Fibroblast of skin of scalp (primary cell): ENCODE measurements at places on chromosomes 13 and 19.

GRCh38 chr19:45791744-45792469 is 738 bp downstream of the DMWD start:
- no peak for DNase-seq

- no peak for DNase-seq
Measured at GRCh38 chr19:424546-424945, 15.6 kb upstream of the C2CD4C start.

DNA sequence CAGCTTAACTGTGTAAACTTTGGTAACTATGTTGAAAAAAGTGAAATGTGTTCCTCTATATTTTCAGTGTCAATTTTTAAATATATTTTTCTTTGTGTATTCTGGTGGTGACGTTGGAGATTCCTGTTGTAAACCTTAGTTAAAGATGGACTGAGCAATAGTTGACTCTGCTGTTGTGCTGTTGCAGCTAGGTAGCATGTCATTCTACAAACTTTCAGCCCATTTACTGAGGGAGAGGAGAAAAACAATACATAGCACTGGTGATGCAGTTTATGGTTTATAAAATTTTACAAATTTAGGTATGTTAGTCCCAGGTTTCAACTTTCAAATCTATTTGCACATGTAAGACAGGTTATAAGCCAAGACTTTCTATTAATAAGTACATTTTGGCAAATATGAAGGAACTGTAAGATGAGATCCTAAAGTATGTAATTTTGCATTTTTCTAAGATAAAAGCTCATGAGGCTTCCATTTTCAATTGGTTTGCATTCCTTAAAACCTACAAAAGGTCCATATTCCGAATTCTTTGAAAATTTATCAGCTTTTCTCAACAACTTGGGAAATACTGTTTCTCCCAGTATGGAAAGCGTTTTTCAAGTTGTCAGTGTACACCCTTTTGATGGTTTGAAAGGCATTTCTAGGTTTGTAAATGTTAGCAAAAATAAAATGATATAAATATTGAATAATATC is 1.5 kb downstream of the NDFIP2 start:
- peak; percentile 68 for DNase-seq

- no peak for DNase-seq
Measured at GRCh38 chr13:88958821-88959220, 1287.7 kb downstream of the SLITRK5 start.

DNA sequence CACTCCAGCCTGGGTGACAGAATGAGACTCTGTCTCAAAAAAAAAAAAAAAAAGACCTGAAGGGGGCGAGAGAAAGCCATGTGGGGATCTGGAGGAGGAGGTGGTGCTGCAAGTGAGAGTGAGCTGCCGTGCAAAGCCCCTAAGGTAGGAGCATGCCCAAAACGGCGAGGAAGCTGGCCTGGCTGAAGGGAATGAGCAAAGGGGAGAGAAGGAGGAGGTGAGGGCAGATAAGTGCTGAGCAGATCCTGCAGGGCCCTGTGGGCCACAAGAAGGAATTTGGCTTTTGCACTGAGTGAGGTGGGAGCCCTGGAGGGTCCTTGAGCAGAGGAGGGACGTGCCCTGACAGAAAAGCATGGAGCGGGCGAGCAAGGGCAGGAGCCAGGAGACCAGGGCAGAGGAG is 19.4 kb upstream of the ADGRE5 start:
- DNase-seq: peak; percentile 61

DNA sequence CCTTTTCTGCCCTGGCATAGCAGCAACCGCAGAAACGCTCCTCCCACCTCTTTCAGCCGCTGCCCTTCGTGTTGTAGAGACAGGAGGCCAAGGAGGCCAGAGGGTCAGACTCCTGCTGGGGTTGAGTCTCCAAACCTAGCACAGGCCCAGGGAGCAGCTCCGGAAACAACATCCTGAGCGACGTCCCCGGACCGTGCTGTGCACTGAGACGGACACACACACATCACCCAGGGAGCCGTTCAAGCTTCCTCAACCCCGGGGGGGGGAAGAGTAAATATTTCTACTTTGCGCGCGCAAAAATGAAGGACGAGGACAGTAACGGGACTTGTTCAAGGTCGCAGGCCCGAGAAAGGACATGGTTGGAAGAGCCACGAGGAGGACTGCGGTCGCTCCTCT is 657 bp downstream of the ZNF550 start:
- DNase-seq: peak; percentile 8

GRCh38 chr19:45477186-45477585 is 9.4 kb downstream of the FOSB start:
- no peak for DNase-seq

DNA sequence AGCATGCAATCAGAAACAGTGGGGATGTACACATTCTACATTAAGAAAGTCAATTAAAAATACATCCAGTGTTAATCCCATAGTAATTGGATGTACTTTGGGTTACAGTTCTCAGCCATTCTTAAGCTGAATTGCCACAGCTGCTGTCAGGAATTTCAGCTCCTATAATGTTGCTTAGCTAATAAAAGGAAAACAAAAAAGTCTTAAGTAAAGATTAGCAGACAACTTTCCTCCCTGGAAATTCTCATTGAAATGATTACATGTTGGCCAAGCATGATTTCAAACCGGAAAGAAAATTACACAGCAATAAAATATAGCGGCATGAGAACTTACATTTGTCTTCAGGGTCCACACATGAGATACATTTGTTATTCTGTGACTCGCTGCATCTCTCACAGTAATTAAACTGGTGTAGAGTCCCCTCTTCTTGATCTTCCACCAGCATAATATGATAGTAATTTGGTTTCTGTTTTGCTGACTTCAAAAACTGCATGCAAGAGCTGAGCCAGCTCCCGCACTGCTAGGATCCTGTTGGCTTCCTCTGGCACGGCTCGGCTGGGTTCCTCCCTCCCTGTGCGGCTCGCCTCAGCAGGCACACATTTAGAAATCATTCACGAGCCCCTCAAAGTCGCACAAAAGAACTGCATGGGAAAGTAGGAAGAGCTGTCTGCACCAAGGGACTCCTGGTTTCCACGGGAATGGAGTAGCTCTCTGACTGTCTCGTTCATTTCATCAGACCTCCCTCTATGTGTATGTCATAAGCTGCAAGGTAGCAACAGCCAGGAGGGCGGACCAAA is at the start of gene HTR2A:
TSS of gene HTR2A (minus strand) at position 713 of the 797 bp plus-strand sequence. CDS start 1,147 bp downstream, outside the sequence.
- DNase-seq: peak; percentile 43

DNA sequence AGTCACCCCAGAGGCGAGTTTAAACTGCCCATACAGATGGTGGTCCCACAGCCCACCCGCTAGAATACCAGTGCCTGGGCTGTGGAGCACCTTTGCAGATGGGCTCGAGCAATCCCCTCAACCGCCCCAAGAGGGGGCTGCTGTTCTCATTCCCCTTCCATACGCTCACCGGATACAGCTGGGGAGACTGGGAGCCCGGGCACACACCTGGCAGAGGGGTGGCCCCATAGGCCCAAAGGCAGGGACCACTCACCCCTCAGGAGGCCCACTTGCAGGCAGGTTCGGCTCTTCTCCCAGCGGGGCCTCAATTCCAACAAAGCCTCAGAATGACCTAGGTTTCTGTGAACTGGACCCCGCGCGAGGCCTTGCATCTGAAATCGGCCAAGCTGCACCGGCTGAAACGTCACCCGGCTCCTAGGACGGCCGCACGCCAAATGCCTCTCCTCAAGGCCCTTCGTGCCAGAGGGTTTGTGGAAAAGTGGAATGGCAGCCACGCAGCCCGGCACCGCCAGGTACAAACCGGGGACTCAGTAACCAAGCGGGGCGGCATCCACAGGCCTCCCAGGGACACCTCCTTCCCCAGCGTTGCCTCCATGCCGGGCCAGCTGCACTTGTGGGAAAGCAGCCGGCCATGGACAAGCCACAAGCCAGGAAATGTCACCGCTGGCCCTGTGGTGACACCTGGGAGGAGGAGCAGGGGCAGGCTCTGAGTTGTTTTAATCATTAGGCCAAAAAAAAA is 18.7 kb downstream of the MLLT1 start:
- no peak for DNase-seq

GRCh38 chr19:947707-948539 is 22.1 kb downstream of the ARID3A start:
- no peak for DNase-seq

GRCh38 chr13:29923554-29924481 is 73.4 kb upstream of the UBL3 start:
- peak; percentile 98 for DNase-seq

- no peak for DNase-seq
Measured at GRCh38 chr13:42485272-42485671, 88.7 kb upstream of the TNFSF11 start.

DNA sequence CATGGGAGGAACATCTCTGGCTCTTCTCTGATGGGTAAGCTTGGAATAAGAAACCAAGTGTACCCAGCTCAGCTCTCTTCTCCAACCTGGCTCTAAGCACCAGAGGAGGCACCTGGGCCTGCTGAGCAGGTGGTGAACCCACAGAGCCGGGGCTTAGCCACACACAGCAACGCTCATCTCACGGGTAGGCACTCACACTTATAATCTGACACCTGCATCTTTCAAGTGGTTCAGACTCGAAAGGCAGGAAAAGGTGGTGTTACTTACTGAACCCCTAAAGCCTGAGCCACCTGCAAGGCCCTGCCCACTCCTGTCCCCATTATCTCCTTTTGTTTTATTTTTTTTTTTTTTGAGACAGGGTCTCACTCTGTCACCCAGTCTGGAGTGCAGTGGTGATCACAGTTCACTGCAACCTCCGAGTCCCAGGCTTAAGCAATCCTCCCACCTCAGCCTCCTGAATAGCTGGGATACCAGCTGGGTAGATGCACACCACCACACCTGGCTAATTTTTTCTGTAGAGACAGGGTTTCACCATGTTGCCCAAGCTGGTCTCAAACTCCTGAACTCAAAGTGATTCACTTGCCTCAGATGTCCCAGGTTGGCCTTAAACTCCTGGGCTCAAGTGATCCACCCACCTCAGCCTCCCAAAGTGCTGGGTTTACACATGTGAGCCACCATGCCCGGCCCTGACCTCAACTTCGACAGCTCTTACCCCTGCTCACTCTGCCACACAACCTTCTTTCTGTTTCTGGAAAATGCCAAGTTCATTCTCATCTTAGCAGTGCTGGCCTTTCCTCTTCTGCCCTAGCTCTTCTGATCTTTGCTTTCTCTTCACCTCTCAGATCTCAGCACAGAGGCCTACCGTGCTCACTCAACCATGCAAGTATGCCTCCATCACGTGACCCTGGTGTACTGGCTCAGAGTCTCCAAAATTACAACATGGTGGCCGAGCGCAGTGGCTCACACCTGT is 9.7 kb downstream of the FBXL12 start:
- no peak for DNase-seq

- DNase-seq: peak; percentile 5
Measured at GRCh38 chr13:111370570-111371535, 50.4 kb downstream of the TEX29 start.

DNA sequence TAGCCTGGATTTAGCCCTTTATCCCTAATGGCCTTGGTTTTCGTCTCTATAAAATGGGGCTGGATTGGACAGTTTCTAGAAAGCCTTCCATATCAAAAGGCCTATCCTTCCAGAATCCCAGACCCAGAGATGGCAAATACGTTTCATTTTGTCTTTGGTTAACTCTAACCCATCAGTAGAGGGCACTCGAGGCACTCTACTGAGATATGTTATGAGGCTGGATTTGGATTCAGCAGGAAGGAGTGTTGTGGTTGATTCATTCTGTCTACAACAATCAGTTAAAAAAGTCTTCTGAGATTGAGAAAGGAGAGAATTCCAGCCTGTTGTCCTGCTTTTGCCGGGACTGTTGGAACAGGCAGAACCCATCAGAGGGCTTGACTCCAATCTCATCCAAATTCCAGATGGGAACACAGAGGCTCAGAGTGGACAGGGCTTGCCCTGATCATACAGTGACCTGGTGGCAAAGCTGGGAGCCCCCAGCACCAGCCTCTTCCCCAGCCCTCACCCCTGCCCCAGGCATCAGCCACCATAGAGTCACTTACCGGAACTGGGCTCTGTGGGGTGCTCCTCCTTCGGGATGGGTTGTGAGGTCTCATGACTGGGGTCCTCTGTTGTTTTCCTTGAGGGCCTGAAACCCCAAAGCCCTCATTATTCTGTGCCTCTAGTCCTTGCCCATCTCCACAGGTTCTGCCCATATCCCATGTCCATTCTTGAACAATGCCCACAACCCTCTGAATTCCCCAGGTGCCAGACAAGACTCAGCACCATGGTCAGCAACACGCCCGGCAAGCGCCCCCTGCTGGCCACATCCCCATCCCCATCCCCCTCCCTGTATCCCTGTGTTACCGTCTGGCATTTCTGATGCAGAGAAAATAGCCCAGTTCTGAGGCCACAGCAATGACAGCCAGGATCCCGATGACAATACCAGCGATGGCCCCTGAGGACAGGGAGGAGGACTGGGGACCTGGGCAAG is 12.3 kb upstream of the ZNF180 start:
- peak; percentile 22 for DNase-seq

- DNase-seq: no peak
Measured at GRCh38 chr19:18541258-18541991, 1.9 kb downstream of the FKBP8 start.

DNA sequence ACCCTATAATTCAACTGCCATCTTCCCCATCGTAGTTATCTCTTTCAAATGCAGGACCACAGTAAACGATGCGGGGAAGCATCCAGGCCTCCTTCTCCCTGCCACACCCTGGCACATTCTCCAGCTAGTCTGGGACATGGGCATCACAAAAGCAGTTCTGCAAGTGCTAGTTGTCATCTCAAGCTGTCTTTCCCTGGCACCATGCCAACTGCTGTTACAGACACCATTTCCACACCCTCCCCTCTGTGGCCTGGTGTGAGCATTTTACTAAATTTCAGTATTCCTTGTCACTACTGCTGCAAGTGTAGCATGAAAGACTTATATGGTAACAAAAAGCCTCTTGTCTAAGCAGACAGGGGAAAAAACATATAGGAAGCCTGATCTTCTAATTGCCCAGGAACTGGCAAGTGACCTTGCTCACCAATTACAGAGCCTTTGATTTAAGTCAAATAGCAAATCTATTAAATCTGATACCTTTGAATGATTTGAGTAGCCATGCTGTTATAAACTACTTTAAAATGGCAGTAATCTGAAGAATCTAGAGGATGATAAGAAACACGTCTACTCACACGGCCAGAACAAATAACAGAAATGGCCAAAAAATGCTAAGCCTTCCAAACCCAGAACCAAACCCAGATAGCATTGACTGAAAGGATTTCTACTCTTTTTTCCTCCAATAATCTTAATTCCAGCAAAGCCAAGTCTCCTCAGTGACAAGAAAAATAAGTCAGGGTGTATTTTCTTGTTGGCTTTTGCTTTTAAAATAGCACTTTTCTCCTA is 179.0 kb downstream of the NUFIP1 start:
- peak; percentile 48 for DNase-seq

GRCh38 chr19:45952686-45953505 is 20.8 kb downstream of the NOVA2 start:
- DNase-seq: peak; percentile 61

GRCh38 chr19:46719629-46720502 is 3.0 kb upstream of the PRKD2 start:
- DNase-seq: no peak

DNA sequence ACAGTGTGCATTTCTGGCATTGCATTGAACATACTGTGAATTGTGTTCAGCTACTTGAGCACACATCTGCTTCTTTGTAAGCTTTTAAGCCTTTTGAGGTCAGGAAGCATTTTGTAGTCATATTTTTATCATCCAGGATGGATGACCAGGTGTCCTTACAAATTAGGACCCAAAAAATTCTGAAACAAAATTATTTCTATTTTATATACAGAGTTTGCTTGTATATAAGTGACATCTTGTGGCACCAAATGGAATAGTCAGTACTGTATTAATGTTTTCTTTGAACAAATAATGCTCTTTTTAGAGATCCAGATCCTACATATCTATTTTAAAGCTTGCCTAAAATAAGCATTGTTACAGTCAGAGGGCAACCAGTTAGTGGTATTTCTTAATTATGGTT is 9.5 kb upstream of the SUPT20H start:
- peak; percentile 20 for DNase-seq
